ENCODE measurements at places on chromosomes 2 and 18.

GRCh38 chr2:159032146-159032545 is 63.7 kb downstream of the TANC1 start:
- no peak for DNase-seq

DNA sequence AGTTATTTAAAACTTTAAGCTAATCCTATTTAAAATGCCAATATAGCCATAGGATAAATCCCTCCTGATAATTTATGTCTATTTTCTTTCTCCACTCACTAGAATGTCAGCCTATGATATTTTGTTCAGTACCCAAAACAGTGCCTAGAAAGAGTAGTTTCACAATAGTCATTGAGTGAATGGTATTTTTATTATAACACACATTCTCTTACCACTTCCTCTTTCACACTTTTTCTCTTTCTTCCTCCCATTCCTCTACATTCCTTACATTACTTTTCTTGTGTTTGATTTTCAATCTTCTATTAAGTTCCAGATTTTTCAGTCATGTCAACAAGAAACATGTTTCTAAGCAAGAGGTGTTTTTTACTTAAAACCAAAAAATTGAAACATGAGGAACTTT is 327.6 kb upstream of the UBE2E3 start:
- DNase-seq = no peak

DNA sequence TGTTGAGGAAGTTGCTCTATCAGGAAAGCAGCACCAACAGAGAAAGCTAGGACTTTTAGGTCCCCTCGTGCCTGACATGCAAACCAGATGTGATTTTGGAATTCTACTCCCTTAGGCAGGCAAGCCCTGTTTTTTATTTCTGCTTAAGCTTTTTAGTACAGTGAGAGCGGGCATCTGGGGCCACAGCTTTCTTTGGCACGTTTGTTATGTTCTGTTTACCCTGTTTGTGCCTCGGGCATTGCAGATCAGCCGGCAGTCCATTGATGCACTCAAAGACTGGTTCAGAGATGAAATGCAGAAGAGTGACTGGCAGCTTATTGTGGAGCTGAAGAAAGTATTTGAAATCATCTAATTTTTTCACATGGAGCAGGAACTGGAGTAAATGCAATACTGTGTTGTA is 61.9 kb downstream of the EIF5B start:
- DNase-seq = no peak

GRCh38 chr2:166614503-166614902 is 120.5 kb upstream of the SCN7A start:
- no peak for DNase-seq

- DNase-seq = no peak
These were observed 21.6 kb downstream of the STEAP3 start for GRCh38 chr2:119245076-119245840.

- DNase-seq = no peak
These were observed 138.5 kb downstream of the COL4A4 start for GRCh38 chr2:227025510-227025909.

GRCh38 chr2:172889768-172890430 is 154.3 kb downstream of the RAPGEF4 start:
- DNase-seq = no peak

DNA sequence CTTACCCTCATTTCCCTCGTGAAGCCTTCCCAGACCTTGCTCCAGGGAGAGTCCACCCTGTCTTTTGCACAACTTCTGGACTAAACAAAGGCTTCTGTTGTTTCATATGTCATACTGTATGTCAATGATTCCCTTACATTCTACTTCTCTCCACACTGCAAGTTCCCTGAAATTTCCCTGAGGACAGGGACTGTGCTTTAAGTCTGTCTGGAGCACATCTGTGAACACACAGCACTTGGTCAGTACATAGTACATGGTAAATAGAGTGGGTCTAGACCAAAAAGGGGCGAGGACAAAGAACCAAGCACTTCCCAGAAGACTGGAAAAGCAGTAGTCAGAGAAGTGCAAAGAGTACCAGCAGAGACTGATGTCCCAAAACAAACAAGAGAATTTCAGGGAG is 23.7 kb upstream of the IMPA2 start:
- no peak for DNase-seq

GRCh38 chr2:118103951-118104940 is 16.0 kb downstream of the INSIG2 start:
- DNase-seq = no peak

DNA sequence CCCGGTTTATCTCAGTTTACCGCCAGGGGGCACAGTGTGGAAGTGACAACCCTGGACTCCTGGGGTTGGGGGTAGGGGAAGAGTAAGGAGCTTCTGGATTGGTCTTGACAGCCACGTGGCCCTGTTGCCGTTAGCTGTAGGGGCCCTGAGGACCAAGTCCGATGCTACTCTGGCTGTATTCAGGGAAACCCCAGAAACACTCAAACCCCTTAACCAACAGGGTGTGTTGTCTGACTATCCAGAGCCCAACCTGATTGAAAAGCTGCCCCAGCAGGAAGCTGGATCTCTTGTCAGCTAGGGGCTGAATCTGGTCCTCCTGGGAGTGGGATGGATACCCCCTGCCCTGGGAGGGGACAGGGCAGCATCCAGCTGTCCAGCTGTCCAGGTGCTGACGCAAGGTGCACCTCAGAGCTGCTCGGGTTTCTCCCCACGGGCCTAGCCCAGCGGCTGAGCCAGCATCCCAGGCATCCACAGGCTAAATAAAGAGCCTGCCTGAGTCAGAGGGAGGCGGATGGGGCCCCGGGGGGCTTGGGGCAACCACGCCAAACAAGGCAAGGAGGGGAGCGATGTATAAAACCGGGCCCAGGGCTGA is 3.1 kb upstream of the GMPPA start:
- peak; percentile 71 for DNase-seq

DNA sequence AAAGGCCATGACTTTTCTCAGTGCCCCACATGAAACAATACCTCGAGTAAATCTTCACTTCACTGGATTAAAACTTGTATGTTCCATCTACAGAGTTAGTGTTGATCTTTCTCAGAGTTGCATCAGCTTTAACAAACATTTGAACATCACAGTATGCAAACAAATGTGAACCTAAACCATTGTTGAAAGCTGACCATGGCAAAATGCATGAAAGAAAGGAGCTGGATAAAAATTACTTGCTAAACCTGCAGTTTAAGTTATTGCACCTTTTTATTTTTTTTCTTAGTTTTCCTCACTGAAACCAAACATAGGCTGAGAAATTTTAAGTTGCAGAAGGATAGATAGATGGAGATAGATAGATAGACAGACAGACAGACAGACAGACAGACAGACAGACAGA is 107.2 kb upstream of the UGP2 start:
- no peak for DNase-seq

- no peak for DNase-seq
These were observed 13.2 kb downstream of the ASB18 start for GRCh38 chr2:236250909-236251579.

GRCh38 chr2:223220658-223220925 is 168.6 kb downstream of the KCNE4 start:
- DNase-seq = no peak

DNA sequence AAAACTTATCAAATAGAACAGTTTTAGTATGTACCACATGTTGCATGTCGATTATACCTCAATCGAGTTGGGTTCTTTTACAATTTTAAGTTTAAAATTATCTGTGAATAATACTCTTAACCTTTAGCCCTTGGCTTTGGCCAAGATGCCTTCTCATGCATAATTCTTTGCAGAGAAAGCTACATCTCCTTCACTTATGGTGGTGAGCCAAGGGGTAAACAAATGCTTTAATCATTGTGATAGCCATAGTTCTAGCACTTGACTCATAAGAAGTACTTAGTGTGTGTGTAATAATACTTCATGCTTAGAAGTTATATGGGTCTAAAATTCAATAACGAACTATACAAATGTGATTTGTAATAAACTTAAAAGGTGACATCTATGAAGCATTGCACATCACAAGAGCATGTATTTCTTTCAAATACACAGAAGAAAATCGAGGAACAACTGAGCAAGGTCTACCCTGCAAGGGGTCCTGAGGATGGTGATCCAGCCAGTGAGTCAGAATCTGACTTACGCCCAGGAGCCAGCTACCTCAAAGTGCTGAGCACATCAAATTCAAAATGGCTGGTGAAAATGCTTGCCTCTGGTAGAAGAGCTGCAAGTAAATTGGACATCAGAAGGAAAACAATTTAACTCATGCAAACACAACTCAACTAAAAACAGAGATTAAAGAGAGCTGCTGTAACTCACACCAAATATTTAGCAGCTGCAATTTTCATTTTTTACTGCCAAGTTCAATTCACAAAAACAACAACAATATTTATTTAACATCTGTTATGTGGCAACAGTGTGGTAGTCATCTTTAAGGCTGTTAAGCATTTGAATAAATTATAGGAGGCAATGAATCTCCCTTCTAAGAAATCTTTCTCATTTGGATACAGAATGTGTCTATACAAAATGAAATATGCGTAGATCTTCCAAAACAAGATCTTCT is 23.8 kb upstream of the TTC39C start:
- no peak for DNase-seq

- DNase-seq = no peak
These were observed 10.1 kb upstream of the CCDC138 start for GRCh38 chr2:108776475-108776874.

DNA sequence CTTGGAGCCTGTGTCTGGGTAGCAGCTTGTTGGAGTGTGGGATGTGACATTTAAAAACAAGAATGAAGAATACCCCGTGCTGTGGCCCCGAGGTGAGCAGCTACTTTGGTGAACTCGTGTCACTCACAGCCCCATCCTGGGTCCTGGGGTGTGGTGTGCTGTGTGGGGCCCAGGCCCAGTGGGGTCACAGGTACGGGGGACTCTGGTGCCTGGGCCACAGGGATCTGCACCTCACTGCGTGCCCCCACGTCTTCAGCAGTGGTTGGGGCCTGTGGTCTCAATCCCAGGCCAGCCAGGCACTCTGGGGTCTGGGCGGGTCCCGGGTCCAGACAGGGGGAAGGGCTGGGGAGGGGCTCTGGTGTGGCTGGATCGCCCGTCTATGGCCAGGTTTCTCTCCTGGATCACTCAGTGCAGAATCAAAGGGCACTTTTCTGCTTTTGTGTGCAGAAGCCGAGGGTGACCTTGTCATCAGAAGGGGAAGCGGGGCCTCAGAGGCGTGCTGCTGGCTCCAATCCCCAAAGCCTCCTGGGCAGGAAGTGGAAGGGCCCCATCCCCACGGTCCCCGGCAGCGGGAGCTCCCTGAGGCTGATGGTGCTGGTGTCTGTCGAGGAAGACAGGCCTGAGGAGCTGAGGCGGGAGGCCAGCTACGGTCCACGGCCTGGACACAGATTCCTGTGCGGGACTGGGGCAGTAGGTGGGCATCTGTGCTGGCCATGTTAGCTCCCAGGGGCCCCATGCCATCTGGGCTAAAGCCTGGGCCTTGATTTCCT is 1.4 kb downstream of the GPR35 start:
- peak; percentile 44 for DNase-seq

GRCh38 chr2:72952110-72952823 is 34.9 kb downstream of the EMX1 start:
- no peak for DNase-seq

- no peak for DNase-seq
These were observed 16.2 kb downstream of the IL18RAP start for GRCh38 chr2:102439065-102439695.

GRCh38 chr2:98777076-98777475 is 46.1 kb upstream of the MGAT4A start:
- no peak for DNase-seq

DNA sequence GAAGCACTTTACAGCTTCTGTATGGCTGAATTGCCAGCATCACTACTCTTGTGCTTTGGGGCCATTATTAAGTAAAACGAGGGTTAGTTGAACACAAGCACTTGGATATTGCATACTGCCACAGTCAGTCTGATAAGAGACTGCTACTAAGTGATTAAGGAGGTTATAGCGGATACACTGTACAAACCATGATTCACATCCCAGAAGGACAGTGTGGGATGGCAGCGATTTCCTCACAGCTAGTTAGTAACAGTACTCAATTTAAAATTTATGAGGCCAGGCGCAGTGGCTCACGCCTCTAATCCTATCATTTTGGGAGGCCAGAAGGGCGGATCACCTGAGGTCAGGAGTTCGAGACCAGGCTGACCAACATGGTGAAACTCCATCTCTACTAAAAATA is 2.6 kb upstream of the BMPR2 start:
- DNase-seq = no peak

- DNase-seq = no peak
These were observed 193.5 kb downstream of the EIPR1 start for GRCh38 chr2:3184167-3184566.

- no peak for DNase-seq
These were observed 240.5 kb downstream of the BCL2 start for GRCh38 chr18:63079114-63079513.

DNA sequence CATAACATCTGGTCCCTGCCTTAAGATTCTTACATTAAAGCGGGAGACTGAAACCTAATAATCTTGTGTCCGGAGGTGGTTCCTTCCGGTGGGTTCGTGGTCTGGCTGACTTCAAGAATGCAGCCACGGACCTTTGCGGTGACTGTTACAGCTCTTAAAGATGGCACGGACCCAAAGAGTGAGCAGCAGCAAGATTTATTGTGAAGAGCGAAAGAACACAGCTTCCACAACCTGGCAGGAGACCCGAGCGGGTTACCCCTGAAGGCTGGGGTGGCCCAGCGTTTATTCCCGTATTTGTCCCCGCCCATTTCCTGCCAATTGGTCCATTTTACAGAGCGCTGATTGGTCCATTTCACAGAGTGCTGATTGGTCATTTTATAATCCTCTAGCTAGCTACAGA is 122.3 kb upstream of the SIX2 start:
- DNase-seq = no peak

GRCh38 chr18:6947338-6948030 is 170.1 kb downstream of the LAMA1 start:
- no peak for DNase-seq

- no peak for DNase-seq
These were observed 135.8 kb downstream of the TCF4 start for GRCh38 chr18:55452123-55452611.

- no peak for DNase-seq
These were observed 34.7 kb downstream of the SPOPL start for GRCh38 chr2:138536302-138536701.

DNA sequence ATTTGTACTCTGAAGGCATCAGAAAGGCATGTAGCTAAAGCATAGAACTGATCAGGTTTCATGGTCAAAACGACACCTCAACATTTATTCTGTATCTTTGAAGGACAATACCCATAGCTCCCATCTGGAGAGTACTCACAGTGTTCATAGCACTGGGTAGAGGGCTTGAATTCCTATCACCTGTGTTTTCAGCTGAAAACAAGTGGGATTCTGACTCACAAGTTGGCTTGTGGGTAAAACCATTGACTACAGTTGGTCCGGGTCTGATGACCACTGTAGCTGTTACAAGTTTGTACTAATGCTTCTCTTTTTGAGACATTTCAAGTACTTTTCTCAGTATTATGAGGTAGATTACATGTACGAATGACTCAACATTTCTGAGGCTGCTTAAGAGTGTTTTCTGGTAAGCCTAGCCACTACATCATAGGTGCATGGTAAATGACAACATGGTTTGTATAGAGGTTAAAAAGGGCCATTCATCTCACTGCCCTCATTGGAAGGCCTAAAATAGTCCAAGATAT is 68.6 kb upstream of the PELI1 start:
- DNase-seq = no peak
